Tibial nerve (tissue), 4 donors: ENCODE measurements at places on chromosomes 6 and 20. TPM values are rescaled to one million over a fixed set of nuclear protein-coding genes. Genes with fewer than 3 reads are reported as not detected.

The SIRPG gene
- 0.30 TPM for total RNA-seq

The ABCC10 gene
- total RNA-seq = 31.2 TPM

The BPI gene
- total RNA-seq = 0.84 TPM

The HRH3 gene
- not detected for total RNA-seq

The HLA-DMB gene
- 85.0 TPM for total RNA-seq
